Progenitor cell of endocrine pancreas (in vitro differentiated cells): ENCODE measurements at places on chromosomes 6 and 20. TPM values are rescaled to one million over a fixed set of nuclear protein-coding genes. Genes with fewer than 3 reads are reported as not detected.

- no peak for DNase-seq
These were observed 9.2 kb upstream of the DEFB113 start for GRCh38 chr6:49978332-49979226.

GRCh38 chr20:49889935-49890333 lies 25.4 kb downstream of the SPATA2 start:
- DNase-seq: no peak

ELOVL4 gene
- total RNA-seq: 5.9 and 6.2 TPM in 2 replicates

KIF13A gene
- 44.4 and 44.5 TPM in 2 replicates for total RNA-seq

DSN1 gene
- total RNA-seq: 15.1 and 17.5 TPM in 2 replicates

TGM2 gene
- 0.72 and 1.3 TPM in 2 replicates for total RNA-seq

LY6G6F gene
- total RNA-seq: not detected in 2 replicates
